ENCODE measurements at places on chromosomes 7 and 10. TPM values are rescaled to one million over a fixed set of nuclear protein-coding genes. Genes with fewer than 3 reads are reported as not detected.
A peak's percentile ranks its signal among the peaks of the same experiment; 100 is the strongest.

Gene RBM20
- total RNA-seq: not detected

Gene CALCR
- not detected for total RNA-seq

Gene TMEM196
- total RNA-seq: not detected

Gene TAS2R4
- 0.31 TPM for total RNA-seq

Gene C10orf67
- total RNA-seq: 0.11 TPM

GRCh38 chr7:24720283-24720682 lies 37.0 kb downstream of the GSDME start:
- DNase-seq: no peak

DNA sequence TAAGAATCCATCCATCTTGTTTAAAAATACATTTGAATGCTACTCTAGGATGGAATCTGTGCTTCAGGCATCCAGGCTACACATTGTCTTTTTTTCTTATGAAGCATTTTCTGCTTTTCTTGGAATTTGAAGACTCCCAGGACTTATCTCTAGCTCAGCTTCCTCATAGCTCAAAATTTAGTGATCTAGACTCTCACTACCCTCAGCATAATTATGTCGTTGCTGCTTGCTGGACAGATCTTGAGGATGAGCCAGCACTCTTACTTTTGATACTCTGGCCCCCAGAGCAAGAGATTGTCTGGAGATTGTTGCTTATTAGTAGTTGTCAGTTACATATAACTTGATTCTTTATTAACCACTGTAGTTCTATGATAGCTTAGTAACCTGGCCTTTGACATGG lies 83.3 kb upstream of the FGL2 start:
- no peak for DNase-seq

- DNase-seq: no peak
These were observed 87.5 kb upstream of the ANLN start for GRCh38 chr7:36301914-36302771.

DNA sequence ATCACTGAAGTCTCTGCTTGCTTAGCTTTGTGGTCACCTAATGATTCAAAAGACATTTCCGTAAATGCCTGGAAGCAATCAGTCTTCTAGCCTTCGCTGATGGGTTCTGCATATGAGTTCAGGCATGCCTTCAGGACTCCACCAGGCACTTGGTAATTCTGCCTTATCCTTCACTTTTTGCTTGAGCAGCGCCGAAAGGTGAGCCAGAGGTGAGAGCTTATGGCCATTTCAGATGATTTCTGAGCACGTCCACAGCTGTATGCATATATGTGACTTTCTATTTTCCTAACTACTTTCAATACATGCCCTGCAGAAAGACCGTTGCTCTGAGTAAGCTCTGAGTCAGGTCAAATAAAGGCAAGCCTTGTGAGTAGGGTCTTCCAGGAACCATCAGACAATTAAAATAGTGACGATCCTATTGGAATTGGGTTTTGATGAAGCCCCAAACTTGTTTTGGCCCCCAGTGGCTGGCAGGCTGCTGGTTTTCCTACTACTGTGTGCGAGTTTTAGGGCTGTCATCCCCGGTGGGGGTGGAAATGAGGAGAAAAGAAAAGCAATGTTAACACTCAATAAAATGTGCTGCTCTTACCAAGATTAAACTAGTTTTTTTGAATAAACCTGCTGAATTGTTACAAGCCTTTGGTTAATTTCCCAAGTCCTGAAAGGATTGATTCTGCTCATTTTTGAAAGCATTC lies 154.4 kb upstream of the AKR1E2 start:
- DNase-seq: peak; percentile 95

DNA sequence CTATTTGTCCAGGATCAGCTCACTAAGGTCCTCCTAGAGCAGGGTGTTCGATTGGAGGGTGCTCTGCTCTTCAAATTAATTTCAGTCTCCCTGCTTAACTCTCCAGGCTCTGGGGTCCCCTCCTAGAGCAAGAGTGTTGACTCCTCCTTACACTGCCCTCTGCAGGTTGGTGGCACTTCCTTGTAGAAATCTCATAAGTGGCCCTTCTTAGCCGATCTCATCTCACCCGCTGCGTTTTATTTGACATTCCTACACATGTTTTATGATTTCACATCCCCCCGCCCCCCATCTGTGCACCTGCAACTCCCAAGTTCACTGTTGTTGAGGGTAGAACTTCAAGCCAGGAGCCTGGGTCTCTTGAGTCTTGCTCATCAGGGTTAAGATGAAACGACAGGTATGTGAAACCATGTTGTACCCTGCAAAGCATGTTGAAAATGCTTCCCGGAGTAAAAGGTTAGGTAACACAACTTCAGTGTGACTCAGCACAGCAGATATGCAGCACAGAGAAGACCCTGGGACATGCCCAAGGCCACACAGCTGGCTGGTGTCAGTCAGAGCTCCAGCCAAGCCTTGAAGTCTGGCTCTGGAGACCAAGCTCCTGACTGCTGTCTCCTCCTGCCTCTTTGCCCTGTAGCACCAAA lies 171.2 kb downstream of the PRKAG2 start:
- DNase-seq: peak; percentile 65

DNA sequence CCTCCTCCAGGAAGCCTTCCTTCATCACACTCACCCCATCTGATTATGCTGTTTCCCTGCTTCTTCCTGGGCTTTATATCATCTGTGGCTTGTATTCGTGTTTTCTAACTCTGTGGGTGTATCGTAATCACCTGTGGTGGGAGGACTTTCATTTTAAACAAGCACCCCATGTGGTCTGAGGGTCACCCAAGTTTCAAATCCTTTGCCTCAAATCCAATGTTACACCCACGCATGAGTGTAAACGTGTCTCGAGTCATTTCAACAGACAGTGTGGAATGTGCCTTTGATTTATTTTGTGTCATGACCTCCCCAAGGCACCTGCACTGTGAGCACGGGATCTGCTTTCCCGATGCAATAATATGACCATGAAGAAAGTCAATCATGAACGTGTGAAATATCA lies 17.5 kb upstream of the LYZL2 start:
- DNase-seq: no peak

DNA sequence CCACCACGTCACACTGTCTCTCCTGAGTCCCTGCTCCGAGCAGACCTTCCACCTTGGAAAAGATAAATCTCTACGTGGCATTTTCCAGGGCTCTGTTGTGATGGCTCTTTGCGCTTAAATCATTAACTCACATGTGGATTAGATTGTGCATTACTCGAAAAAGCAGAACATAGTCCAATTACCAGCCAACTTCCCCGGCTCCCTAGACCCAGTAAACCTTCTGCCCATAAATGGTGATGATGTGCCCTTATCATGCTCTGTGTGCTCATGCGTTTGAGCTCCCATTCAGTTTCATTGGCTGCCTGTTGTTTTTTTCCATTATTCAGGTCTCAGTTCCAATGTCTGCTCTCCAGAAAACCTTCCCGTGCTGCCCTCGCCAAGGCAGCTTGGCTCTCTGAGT lies 471.2 kb downstream of the GLRX3 start:
- DNase-seq: no peak

DNA sequence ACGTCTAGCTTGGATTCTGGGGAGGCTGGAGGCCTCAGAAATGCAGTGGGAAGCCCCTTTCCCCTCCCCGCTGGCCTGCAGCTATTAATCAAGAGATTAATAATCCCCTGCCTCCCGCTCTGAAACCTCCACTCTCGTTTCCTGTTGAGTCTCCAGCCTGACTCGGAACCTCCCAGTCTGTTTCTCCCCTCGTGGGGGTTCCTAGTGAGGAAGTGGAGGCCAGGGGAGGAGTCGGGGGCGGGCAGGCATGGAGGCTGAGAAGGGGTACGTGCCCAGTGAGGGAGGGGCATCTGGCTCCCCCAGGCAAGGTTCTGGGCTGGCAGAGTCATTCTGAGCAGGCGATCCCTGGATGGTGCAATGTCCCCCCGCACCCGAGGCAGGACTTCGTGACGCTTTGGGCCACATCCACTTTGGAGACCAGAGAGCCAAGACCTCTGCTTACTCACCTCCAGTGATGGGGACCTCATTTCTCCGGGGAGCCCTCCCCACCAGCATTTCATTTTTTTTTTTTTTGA lies 73.6 kb downstream of the COL26A1 start:
- no peak for DNase-seq

GRCh38 chr10:49567810-49568209 lies 28.9 kb upstream of the ERCC6 start:
- DNase-seq: no peak

DNA sequence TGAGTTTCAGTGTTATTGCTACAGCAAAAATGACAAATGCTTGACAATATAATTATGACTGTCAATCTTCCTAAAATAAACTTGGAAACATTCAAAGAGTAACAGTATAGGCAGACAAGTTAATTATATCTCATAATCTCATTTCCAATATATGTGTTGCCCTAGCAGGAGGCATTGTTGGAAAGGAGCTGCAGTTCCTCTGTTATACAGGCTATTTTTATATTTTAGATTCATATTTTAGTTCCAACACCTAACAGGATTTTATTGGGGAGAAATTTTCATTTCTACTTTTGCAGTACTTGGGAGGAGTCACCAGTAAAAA lies 19.3 kb downstream of the VOPP1 start:
- no peak for DNase-seq

DNA sequence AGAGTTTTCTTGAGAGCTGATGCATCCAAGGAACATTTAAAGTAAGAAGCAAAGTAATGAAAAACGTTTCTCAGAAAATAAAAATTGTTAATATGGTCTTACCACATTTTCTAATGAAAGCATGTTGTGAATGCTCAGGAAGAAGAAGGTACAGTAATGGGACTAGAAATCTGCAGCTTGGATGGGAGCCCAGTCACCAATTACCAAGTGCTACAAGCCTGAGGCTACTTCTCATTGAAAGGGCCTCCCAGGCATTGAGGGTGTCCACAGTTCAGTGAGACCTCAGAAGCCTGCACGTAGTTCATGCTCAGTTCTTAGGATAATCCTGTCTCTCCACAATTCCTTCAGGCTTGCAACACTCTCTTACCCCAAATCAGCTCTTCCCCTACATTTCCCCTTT lies 17.6 kb downstream of the PTN start:
- no peak for DNase-seq

GRCh38 chr10:32104622-32105509 lies 48.6 kb upstream of the KIF5B start:
- no peak for DNase-seq
